ENCODE measurements at places on chromosomes 4 and X. TPM values are rescaled to one million over a fixed set of nuclear protein-coding genes. Genes with fewer than 3 reads are reported as not detected.

The ADH1A gene
- total RNA-seq = not detected

The DUSP9 gene
- not detected for total RNA-seq

The CSAG3 gene
- not detected for total RNA-seq

The CCDC120 gene
- 0.91 TPM for total RNA-seq

The FGF13 gene
- 0.52 TPM for total RNA-seq

The SHROOM2 gene
- total RNA-seq = 2.0 TPM
